Calu3 (cell line): ENCODE measurements at places on chromosomes 5 and 9.
A peak's percentile ranks its signal among the peaks of the same experiment; 100 is the strongest.

DNA sequence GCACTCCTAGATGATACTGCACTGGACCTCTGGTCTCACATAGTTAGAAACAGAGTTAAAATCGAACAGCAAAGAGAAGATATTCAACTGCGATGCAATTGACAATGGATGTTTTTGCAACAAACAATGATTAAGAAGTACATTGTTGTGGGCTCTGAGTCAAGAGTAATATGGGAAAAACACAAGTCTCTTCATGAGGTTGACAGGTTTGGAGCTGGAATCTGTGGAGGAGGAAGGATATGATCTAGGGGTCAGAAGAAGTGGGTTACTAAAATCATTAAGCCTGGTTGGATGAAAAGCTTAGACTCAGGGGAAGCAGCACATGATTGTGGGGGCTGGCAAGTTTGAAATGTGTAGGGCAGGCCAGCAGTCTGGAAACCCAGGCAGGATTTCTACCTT is 53.1 kb downstream of the PDCD1LG2 start:
- DNase-seq: no peak

DNA sequence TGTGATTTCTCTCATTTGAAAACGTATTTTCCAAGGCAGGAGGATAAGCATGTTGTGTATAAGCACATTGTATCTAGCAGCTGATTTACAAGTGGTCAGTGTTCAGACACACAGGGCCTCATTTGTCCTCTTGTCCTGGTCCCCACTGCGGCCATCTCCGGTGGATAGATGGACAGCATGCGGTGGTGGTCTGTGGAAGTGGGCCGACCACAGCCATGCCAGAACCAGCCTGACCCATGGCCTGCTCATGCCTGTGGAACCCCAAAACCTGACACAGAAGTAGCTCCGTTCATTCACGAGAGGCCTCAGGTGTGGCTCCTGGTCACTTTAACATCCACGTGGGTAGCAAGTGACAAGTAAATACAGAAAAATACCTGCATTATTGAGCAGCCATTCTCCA is 14.6 kb downstream of the IRX2 start:
- no peak for DNase-seq

- DNase-seq: no peak
Observed at GRCh38 chr9:138082918-138083636, 205.5 kb downstream of the CACNA1B start.

DNA sequence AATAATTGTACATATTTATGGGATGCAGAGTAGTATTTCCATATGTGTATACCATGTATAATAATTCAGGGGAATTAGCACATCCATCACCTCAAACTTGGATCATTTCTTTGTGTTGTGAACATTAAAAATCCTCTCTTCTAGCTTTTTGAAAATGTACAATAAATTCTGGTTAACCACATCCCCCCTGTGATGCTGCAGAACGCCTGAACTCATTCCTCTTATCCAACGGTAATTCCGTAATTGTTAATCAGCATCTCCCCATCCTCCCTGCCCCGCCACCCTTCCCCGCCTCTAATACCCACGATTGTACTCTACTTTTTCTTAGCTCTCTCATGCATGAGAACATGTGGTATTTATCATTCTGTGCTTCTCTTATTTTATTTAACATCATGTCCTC is 127.7 kb upstream of the ANKRD55 start:
- no peak for DNase-seq

- DNase-seq: no peak
Observed at GRCh38 chr9:135249191-135249590, 161.7 kb downstream of the OLFM1 start.

DNA sequence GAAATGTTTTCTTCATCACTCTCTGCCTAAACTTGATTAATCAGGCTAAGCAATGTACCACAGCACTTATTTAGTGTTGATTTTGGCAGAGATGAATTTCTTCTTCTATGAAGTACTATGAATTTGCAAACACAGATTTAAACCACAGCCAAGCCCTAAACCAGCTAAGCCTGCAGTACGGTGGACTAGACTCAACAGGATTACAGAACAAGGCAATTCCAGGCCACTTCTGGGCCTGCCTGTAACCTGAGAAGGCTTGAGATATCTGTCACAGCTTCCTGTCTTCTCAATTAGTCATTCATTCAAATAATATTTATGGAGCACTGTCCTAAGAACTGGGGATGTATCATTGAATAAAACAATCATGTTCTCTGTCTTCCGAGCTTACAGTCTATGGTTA is 32.4 kb upstream of the CAST start:
- peak; percentile 64 for DNase-seq

GRCh38 chr9:87594662-87595061 is 97.0 kb downstream of the DAPK1 start:
- DNase-seq: no peak

DNA sequence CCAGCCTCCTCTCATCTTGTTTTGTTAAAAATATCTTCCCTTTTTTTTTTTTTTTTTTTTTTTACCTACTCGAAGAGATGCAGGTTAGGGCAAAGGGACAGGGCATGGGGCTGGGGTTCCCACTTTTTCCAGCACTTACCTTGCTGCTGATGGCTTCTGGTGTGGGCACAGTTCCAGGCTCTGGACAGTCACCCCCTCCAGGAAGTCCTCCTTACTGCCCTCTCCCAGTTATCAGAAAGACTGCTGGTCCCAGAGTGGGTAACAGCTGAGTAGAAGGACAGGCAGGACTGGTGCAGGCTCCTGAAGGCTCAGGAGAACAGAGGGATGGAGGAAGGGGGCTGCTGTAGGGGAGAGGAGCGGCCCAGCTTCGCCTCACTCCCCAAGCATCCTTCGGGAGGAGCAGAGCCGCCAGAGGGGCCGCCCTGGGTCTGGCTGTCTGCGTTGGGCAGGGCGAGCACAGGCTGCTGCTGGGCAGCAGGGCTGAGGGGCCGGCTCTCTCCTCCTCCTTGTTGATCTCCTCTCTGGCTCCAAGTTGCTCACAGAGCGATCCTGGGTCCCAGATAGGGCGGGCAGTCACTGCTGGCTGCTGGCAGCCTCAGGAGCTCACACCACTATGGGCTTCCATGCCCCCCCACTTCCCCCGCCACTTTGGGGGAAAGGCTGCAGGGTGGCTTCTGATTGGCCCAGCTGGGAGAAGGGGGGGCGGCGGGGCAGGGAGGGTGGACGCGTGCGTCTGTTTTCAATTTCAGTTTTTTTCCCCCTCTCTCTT is at the start of gene PDGFRB:
Gene PDGFRB (minus strand): TSS at position 588 of the 769 bp plus-strand sequence. CDS start 18,798 bp downstream, outside the sequence.
- no peak for DNase-seq
